ENCODE measurements at places on chromosomes 16 and 17. TPM values are rescaled to one million over a fixed set of nuclear protein-coding genes. Genes with fewer than 3 reads are reported as not detected.

The TBC1D3B gene
- not detected for total RNA-seq

The GNAO1 gene
- 14.8 TPM for total RNA-seq

The TP53TG3E gene
- not detected for total RNA-seq

The CTRL gene
- 0.23 TPM for total RNA-seq

The AFMID gene
- total RNA-seq: 30.2 TPM

The TBC1D3H gene
- not detected for total RNA-seq

The SGCA gene
- 135 TPM for total RNA-seq

The PLA2G10 gene
- total RNA-seq: not detected

The CTRB2 gene
- total RNA-seq: 2.8 TPM

The SRL gene
- total RNA-seq: 760 TPM

The CLEC16A gene
- 26.1 TPM for total RNA-seq

The VASN gene
- 15.2 TPM for total RNA-seq

The SLC5A10 gene
- total RNA-seq: not detected

The ABCA10 gene
- 2.0 TPM for total RNA-seq

The ABHD15 gene
- total RNA-seq: 5.6 TPM

The CDT1 gene
- 0.23 TPM for total RNA-seq

The NKD1 gene
- 0.26 TPM for total RNA-seq

The SLC16A13 gene
- 1.6 TPM for total RNA-seq
